ENCODE measurements at places on chromosomes 4 and X.

DNA sequence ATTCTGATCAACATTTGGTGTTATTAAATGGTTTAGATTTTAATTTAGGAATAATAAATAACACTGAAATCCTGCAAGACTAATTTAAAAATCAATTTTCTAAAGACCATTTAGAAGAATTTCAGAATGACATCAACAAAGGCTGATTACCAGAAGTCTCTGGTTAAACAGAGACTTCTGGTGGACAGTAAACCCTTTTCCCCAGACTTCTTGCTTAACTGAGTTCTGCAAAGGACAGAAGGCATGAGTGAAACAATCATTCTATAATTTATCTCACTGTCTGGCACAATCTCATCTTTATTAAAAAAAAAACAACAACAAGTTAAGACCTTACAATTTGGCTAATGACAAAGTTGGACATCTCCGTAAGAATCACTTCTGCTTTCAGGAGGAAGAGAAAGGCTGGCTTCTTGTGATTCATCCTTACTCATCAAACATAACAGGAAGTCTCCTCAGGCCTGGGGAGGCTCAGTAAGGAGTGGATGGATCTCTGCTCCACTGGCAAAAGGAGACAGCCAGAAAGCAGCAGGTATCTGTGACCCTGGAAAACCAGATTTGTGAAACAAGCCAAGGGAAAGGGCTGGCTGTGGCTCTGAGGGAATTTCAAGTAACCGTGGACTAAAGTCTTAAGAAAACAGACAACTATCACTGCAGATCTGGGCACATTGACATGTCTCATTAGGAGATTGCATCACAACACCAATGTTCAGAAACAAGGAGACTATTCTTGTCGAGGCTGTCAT is 908 bp upstream of the TLR6 start:
- peak; percentile 48 for DNase-seq

- DNase-seq, result peak; percentile 11
Observed at GRCh38 chrX:102067966-102068723, 57.3 kb upstream of the TCEAL2 start.

DNA sequence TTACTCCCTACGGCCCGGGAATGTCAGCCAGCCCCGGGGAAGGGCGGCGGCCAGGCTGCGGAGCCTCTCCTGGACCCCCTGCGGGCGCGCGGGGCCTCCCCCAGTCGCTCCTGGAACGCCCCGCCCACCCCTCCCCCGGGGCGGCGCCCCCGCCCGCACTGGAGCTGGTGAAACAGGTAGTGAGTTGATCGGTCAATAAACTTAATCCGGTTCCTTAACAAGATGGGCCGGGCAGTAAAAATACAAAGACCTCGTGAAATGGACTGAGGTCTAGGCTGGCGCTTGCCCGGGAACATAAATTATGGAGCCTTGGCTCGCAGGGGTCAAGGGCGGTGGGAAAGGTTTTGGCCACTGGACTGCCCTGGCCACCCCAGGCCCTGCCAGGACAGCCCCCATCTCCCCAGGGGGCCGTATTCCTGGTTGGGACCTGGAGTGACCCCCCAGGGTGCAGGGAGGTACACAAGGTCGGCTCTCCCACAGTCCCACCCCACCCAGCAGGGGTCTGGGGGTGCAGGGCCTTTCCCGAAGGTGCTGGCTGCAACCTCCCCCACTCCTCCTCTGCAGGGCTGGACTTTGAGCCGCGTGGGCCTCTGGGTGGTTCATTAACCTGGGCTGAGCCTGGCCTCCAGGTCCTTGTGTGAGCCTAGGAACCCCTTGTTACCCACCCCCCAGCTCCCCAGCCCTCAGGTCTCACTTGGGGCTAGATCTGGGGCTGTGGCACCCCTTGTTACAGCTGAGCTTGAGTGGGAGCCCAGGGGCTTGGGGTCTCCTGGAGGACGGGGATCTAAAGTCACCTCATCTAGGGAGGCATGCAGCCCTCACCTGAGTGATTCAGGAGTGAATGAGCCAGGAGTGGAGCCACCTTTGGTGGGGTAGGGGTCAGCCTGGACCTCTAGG is 2.5 kb downstream of the FGFR3 start:
- no peak for DNase-seq

DNA sequence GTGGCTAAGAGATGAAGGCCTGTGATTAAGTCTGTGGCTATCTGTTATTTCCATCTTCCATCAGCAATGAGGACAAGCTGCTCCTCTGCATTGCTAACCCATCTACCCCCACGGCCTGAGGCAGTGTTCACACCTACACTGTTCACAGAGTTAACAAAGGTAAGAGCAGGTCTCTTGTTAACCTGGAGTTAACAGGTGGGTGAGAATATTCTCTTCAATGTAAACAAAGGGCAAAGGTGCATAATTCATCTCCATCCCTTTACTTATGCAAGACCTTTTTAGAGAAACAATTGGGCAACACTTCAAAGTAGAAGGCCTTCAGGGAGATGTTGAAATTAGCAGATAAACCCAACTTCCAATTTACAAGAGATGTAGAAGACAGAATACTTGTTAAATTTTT is 2.8 kb downstream of the SLC35A2 start:
- no peak for DNase-seq

DNA sequence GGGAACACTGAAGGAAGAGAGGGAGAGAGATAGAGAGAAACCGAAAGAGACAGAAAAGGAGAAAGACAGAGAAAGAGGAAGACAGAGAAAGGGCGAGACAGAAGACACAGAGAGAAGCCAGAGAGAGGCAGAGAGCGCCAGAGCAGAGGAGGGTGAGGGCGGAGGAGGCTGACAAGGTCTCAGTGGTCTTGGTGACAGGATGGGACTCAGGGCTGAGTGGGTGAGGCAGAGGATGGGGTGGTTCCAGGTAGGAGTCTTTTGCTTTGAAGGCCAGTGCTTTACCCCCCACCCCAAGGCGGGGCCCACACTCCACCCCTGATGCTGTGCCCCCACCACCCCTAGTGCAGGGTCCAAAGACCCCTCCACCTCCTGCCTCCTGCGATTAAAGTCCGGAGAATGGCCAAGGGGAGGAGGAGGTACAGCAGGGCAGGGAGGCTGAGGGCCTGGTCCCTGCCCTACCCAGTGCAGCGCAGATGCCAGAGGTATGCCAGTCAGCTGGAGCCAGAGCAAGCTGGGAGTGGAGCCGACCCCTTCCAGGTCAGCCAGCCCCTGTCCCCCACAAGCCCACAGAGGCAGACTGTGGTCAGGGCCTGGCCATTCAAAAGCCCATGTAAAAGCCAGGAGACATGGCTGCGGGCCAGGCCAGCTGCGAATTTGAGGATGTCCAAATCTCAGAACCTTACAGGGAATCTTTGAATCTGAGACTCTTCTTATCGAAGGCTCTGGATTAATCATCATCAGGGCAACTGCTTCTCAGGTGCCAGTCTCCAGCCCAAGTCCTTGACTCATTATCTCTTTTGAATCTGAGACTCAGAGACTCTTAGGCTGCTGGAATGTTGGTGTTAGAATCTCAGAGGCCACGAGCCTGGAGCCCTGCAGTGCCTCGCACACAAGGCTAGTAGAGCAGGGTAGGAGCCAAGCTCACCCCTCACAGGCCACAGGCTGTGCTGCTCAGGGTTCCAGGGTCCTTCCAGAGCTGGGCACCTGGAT is 758 bp downstream of the IQSEC2 start:
- no peak for DNase-seq

DNA sequence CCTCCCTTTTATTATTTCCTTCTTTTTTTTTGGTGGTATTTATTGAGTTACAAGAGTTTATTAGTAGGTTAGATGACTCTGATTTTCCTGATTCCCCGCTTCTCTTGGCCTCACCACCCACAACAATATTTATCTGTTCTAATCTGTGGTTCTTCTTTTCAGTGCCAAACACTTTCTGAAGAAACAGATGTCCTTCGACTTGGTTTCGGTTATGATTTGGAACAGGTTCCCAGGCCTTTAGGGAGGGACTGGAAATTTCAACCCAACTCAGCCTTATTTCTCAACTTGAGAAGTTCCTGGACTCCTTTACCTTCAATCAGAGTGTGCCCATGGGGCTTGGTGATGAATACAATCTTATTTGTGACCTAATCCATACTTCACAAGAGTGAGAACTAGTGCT is 108.1 kb downstream of the UCHL1 start:
- DNase-seq, result no peak

- no peak for DNase-seq
Observed at GRCh38 chr4:56959100-56959499, 18.3 kb downstream of the NOA1 start.

DNA sequence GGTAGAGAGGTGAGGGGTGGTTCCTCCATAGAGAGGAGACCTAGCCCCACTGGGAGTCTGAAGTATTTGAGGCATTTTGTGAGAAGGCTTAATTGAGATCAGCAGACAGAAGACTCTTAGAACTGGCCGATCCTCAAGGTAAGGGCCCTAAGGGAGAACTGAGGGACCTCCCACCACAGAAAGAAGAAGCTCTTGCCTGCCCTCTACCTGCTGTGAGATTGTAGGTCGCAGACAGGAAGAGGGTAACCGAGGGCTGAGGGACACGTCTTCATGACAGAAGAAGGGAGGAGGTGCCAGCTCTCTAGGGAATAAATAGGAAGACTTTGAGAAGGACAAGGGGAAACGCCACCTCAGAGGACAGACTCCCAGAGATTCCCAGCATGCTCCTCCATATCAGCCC is 24.1 kb upstream of the MAGEC1 start:
- no peak for DNase-seq

DNA sequence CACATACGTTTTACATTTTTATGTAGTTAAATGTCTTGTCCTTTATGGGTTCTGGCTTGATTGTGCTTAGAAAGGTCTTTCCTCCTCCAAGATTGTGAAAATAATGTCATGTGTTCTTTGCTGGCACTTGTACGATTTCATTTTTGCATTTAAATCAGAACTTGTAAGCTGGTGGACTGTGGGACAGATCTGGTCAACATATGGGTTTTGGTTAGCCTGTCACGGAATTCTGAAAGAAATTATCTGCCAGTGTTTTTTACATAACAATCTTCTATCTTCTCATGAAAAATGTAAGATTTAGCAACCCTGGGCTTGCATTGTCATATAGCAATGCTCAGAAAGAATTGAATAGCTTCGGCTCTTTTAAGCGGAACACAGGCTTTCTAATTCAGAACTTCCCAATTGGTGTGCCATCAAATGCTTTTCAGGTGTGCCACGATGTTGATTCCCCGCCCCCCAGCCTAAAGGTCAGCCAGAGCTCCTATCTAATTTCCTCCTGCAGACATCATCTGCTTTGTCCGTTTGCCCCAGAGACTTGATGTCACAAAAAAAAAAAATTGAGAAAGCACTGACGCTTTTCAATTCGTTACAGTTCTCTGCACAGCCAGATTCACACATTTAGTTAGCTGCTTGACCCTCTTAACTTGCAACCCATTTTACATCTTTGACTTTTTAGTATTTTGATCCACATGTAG is 16.2 kb downstream of the AFF1 start:
- DNase-seq, result no peak

DNA sequence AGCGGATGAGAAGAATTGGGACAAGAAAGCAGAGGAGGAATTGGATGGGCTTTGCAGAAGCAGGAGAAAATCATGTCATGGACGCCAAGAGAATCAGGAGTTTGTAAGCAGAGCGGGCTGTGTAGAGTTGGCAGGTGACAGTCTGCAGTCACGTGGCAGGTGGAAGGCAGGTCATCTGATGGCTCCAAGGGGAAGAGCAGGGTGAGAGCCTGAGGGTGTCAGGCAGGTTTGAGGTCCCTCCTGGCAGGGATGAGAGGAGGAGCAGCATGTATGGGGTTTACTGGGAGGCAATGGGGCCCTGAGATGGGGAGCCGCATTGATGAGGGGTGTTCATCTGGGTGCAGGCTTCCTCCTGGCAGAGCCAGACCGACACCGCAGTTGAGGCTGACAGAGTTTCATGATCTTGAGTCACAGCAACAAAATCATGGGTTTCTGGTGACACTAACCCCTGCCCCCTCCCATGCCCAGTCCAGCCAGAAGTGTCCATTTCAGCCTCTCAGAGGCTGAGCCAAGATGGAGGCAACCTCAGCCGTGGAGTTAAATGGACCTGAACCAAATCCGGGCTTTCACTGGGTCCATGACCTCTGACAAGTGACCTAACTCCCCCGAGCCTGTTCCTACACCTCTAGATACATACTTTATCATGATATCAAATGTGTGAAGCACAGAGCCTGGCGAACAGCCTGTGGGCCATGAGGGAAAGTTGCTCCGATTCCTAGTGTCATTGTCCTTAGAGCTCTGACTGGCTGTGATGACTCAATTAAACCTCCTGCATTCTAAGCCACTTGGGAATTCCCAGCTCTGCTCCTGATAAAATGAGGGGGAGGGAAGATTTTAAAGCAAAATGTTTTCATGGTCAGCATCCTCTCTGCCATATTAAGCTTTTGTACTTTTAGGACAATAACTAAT is 36.1 kb downstream of the EVC start:
- DNase-seq, result no peak

- no peak for DNase-seq
Observed at GRCh38 chrX:111348429-111348828, 63.6 kb downstream of the DCX start.

GRCh38 chrX:72308566-72309296 is 3.0 kb upstream of the CITED1 start:
- DNase-seq, result peak; percentile 31

DNA sequence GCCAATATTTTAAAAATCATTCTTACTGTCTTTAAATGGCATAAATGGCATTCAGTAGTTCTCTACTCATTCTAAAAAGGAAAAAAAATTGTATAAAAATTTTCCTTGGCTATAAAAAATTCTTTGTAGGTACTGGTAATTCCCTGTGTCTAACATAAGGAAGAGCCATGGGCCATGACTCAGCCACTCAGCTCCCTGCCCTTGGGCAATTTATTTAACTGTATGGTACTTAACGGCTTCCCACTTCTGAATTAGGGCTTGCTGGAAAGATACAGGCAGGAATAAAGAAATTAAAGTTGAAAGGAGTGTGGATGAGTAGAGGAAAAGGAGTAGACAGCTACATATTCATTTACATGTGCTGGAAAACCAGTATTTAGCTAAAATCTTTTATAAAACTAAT is 30.6 kb downstream of the ABHD18 start:
- DNase-seq, result no peak

- DNase-seq, result no peak
Observed at GRCh38 chr4:101279377-101279871, 67.9 kb downstream of the PPP3CA start.

- DNase-seq, result no peak
Observed at GRCh38 chrX:34300871-34301270, 168.8 kb upstream of the FAM47A start.

DNA sequence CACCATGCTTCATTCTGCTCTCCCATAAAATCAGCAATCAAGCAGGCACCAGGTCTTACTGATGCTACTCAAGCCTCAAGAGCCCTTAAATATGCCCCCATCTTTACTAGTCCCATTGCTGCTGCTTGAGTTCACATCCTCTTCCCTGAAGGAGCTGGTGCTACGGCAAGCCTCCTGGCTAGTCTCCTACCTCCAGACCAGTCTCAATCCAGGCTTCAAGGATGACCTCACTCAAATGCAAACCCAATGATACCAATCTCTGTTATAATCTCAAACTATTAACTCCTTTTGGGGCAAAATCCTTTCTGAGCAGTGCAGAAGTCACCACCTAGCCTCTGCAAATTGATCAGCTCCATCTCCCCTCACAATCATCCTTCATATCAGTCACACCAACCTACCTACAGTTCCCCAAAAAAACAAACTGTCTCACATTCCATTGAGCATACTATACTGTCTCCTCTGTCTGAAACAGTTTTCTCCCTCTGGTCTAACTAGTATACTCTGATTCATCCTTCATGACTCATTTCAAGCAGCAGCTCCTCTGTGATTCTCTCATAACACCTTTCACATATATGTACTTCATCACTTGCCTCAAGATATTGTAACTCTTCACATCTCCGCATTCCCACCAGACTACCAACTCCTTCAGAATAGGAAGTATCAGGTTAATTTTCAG is 30.0 kb downstream of the PAPSS1 start:
- no peak for DNase-seq
